ENCODE measurements at places on chromosomes 2 and 18.

- no peak for DNase-seq
Observed at GRCh38 chr2:230984393-230985220, 11.3 kb upstream of the SPATA3 start.

- peak; percentile 11 for DNase-seq
Observed at GRCh38 chr2:63827749-63828148, 13.9 kb upstream of the UGP2 start.

GRCh38 chr2:109306190-109306589 lies 177.2 kb downstream of the SH3RF3 start:
- DNase-seq = no peak

GRCh38 chr2:233133239-233133638 lies 73.1 kb downstream of the INPP5D start:
- no peak for DNase-seq

- DNase-seq = no peak
Observed at GRCh38 chr2:28233164-28233676, 159.4 kb upstream of the FOSL2 start.

- DNase-seq = no peak
Observed at GRCh38 chr18:23938043-23938756, 76.4 kb upstream of the TTC39C start.

GRCh38 chr2:123513351-123513750 lies 511.7 kb upstream of the CNTNAP5 start:
- no peak for DNase-seq

- no peak for DNase-seq
Observed at GRCh38 chr2:207970826-207971180, 54.5 kb downstream of the PLEKHM3 start.

- DNase-seq = no peak
Observed at GRCh38 chr2:120189189-120189588, 34.0 kb downstream of the TMEM185B start.

DNA sequence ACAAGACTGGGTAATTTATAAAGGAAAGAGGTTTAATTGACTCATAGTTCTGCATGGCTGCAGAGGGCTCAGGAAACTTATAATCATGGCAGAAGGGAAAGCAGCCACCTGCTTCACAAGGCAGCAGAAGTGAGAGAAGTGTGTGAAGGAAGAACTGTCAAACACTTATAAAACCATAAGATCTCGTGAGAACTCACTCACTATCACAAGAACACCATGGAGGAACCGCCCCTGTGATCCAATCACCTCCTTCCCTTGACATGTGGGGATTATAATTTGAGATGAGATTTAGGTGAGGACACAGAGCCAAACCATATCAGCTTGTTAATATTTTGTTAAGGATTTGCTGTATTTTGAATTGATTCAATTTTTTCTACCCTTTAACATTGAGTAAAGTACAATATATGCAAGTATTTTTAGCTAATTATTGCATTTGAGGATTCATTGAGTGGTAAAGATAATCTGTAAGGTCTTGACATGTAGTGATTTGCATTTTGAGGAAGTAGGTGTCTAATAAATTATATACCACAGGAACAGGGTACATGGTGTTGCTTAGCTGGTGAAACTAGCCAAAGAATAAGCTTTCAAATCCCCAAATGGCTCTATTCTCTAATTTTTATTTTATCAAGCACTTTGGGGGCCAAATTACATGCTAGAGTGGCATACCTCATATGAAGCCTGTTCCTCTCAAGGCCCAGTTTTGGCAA lies 3.9 kb upstream of the C2orf69 start:
- DNase-seq = no peak

DNA sequence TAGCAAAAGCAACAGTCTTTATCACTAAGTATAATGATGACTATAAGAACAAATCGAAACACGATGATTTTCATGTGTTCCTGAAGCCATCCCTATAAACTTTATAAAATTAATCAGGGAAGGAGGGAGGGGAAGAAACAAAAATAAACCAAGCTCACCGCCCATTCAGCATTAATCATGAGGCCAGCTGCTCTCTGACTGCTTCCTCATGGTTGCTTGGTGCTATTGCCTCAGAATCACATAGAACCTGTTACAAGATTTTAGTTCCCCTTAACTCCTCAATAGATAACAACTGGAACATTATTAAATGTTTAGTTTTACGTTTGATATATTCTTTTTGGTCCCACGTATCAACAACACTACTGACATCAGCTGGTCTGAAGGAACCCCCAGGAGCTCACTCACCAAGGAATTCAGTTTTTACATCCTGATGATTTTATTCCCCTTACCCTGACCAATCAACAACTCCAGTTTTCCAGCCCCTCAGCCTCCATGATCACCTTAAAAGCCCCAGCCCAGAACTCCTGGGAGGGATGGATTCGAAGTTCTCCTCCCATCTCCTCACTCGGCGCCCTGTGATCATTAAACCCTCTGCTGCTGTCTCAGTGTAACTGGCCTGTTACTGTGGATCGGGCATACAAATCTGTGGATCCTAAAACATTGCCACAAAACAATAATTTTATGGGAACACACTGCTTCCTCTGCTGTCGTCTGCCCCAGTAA lies 10.6 kb upstream of the HNRNPLL start:
- DNase-seq = no peak

GRCh38 chr18:50460716-50461115 lies 85.9 kb downstream of the SKA1 start:
- no peak for DNase-seq

DNA sequence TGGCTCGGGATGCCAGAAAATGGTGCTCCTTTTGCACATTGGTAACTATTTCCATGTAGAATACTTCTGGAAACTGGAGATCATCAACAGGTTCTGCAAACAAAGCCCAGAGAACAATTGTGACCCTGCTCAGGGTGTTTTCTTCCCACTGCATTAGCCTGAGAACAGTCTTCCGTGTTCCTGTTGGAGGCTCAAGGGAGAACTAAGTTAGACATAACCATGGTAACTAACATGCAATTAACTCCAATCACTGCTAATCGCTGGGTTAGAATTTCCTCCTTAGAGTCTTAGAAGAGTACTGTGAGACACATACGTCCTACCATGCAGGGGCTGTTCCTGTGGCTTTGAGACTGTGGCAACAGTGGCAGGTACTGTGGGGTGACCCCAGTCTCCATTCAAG lies 36.0 kb upstream of the PDIA6 start:
- DNase-seq = no peak

GRCh38 chr2:88038263-88039105 lies 17.1 kb downstream of the KRCC1 start:
- DNase-seq = peak; percentile 62

GRCh38 chr2:4979111-4979510 lies 713.1 kb upstream of the SOX11 start:
- no peak for DNase-seq

- no peak for DNase-seq
Observed at GRCh38 chr2:120700659-120701058, 35.0 kb upstream of the GLI2 start.

DNA sequence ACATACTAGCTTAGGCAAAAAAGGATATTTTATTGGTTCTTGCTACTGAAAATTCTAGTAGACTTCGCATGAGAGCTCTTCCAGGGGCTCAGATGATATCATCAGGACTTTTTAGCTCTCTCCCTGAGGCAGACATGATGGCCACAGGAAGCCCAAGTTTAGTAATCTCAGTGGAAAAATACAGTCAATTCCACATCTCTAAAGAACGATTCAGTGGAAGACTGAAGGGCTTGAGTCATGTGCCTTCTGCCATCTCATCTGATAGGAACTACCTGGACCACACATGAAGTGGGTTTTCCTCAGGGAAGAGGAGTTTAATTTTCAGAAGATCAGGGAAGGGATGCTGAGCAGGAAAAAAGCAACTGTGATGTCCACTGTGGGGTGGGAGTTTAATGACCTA lies 117.3 kb downstream of the TTC27 start:
- DNase-seq = no peak

GRCh38 chr2:162369551-162369950 lies 25.6 kb downstream of the GCA start:
- no peak for DNase-seq

- DNase-seq = no peak
Observed at GRCh38 chr18:57747809-57748680, 55.1 kb downstream of the ATP8B1 start.

DNA sequence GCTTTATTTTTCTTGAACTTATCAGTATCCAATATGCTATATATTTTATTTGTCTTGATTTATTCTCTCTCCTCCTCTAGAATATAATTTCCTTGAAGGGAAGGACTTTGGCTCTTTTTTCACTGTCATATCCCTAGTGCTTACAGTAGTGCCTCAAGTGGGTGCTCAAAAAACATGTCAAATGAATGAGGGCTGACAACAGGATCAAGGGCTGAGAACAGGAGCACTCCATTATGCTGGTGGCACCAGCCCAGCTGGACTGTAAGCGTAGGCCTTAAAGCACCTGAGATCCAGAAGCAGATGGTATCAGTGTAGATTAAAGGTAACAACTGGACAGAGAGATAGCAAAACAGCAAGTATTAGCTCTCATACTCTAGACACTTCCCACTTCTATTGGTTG lies 46.3 kb downstream of the PMS1 start:
- DNase-seq = no peak

DNA sequence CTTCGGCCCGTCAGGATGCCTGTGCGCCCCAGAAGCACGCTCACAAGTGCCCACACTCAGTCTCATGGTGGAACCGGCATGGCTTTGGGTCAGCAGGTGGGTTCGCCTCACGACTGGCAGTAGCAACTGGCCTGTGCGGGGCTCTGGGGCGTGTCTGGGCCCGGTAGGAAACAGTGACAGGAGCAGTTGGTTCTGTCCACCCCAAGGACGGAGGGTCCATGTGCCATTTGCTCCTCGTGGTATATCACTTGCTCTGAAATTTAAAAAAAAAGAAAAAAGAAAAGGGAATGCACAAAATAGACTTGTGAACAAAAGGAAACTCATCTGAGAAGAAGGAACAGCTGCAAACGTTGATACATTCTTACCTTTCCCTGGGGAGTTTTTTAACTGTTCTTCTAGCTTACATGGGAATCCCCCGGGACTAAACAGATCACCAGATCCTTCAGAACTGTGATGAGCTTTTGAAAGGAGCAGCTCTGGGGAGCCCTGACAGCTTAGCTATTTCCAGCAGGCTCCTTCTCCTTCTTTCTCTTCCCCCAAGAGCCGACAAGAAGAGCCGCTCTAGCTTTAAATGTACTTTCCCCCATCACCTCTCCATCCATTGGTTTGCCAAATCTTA lies 42.8 kb downstream of the TRAPPC12 start:
- DNase-seq = no peak

GRCh38 chr18:30989141-30989540 lies 53.4 kb downstream of the DSC3 start:
- no peak for DNase-seq

GRCh38 chr2:203586206-203586605 lies 51.1 kb upstream of the RAPH1 start:
- DNase-seq = no peak

DNA sequence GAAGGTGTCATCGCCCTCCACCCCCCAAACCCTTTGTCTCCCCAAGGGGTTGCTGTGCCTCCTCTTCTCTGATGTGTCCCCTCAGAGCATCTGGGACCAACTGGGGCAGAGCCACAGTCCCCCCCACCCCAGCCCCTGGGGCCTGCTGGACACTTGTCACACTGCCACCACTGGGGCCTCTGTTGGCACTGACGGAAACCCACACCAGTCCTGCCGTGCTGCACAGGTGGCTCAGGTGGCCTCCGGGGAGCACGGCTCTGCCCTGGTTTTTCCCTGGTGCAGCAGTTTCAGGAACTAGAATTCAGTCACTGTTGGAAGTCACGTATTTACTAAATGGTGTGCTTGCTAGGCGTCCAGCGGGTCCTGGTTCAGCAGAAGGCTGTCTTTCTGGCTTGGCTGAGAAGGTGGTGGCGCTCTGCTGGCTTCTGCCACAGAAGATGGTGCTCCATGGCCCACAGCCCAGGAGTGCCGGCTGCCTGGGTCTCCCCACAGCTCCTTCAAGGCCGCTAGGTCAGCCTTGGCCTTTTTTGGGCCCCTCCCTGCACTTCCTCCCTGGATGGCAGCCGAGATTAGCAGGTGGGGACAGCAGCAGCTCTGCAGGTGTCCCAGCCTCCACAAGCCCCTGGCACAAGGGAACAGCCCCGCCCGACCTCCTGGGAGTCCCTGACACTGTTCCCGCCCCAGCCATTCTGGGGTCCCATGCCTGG lies 18.6 kb upstream of the KLHL30 start:
- no peak for DNase-seq

GRCh38 chr2:108869542-108869941 lies 83.0 kb downstream of the CCDC138 start:
- DNase-seq = no peak

DNA sequence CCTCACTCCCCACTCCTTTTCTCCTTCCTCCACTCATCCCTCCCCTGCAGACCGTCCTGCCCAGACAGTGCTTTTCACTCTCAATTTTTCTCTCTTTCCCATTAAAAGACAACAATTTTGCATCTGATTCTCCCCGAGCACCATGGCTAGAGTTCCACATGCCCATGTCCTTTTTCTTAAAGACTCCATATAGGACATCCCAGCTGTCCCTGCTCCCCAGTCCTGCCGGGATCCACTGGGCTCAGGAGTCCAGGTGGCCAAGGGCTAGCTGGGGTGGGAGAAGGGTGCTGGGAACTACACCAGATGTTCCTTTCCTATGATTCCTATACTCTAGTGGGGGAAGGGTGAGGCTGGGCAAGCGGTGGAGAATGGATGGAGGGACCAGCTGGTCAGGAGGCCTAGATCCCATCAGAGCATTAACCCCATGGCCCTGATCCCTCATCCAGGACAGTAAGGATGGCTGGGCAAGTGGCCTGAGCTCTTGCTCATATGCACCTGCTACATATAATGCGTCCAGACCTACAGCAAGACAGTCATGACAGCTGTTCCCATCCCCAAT lies 52.8 kb upstream of the RMDN2 start:
- DNase-seq = no peak

- no peak for DNase-seq
Observed at GRCh38 chr2:100412881-100413321, 4.6 kb downstream of the CHST10 start.

DNA sequence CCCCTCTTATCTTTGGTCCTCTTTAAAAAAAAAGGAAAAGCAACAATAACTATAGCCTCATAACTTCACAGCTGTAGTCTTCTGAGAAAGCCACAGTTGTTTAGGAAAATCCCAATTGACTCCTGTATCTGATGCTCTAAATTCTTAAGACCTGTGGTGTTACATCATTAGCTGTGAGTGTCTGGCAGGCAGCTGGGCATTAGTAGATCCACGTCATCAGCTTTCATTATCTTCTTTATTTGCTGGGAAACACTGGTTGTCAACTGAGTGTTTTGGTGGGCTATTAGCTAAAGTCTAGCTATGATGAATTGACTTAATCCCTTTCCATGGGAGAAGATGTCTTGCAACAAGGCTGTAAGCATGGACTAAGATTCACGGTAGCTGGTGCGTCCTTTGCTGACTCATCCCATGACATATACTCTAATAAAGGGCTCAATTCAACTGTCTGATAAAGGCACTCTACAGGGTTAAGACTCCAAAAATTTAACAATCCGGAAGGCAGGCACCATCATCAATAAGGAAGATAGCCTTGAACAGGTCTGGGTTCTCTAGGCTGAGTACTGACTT lies 517.2 kb downstream of the PLCL1 start:
- DNase-seq = no peak

GRCh38 chr2:196268538-196269338 lies 97.4 kb upstream of the STK17B start:
- no peak for DNase-seq

Data from RWPE1 (cell line).